ENCODE measurements at places on chromosomes 2 and 18.

DNA sequence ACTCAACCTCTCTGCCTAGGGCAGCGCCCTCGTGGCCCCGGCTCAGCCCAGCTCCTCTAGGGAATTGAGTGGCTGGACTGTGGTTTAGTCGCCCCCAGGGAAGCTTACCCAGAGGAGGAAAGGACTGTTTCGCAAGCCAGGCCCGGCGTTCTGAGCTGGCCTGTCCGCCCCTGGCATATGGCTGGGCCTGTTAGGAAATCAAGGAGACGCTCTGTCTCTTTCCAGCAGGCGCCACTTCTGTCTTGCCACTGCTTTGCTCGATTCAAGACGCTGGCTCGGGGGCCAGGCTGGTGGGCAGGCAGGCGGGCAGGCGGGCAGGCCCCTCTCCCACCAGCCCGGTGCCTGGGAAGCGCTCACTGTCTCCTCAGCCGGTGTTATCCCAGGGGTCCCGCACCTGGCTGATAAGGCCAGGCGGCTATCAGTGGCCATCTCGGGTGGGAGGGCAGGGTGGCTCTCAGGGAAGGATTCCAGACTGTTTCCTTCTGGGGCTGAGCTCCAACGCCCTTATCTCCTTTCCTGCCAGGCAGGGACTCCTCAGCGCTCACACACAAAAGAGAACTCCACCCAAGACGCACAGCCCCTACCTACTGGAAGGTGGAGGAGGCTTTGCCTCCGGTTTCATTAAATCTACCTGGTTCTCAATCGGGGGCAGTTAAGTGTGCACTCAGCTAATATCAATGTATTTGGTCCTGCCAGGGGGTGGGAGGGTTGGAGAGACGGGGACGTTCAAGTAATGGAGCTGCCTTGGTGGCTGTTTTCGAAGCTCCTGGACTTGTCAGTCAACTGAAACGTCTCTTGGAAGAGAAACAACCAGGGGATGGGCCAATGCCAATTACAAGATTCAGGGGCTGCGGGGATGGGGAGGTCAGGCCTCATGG is 109.1 kb downstream of the SMAD7 start:
- no peak for DNase-seq

DNA sequence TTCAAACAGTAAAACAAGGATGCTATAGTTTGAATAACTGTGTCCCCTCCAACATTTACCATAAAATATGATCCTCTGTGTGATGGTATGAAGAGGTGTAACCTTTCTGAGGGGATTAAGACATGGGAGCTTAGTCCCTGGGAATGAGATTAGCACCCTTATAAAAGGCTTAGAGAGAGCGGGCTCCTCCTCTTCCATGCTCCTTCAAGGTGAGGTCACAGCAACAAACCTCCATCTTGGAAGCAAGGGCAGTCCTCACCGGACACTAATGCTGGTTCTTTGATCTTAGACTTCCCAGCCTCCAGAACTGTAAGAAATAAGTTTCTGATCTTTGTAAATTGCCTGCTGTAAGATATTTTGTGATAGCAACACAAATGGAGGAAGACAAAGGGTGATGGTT is 700.3 kb downstream of the TMEM182 start:
- DNase-seq = no peak

GRCh38 chr2:28606986-28607441 is 111.2 kb downstream of the PLB1 start:
- DNase-seq = peak; percentile 77

- peak; percentile 41 for DNase-seq
Observed at GRCh38 chr2:12236136-12236844, 480.4 kb upstream of the TRIB2 start.

- DNase-seq = peak; percentile 78
Observed at GRCh38 chr18:2903006-2903405, 56.2 kb downstream of the EMILIN2 start.

- DNase-seq = no peak
Observed at GRCh38 chr2:233119123-233119522, 59.0 kb downstream of the INPP5D start.

DNA sequence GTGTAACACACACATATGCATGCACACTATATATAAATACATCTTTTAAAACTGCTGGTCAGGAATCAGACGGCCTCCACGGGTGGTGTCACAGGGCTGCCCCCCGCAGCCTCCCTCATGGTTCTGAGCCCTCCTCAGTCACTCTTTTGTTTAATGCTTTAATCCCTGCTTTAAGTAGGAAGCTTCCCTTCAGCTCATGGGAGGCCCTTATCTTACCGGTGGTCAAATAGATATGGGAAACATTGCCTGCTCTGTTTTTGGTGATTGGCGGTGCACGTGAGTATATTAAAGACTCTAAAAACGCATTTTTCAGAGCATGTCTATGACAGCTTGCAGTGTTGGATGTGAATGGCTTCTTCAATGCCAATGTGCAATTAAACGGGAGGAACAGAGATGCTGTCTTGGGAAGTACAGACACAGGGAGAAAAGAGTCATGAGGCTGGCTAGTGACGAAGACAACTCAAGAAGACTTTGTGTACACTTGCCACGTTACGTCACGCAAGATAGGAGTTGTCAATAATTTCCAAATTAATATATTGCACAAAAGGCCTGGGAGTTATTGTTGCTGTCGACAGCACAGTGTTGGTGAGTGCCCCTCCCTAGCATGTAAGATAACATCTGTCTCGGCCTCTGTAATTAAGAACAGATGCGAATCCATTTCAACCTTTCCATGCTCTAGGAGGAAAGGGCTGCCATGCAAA is 23.3 kb downstream of the GNLY start:
- peak; percentile 87 for DNase-seq

DNA sequence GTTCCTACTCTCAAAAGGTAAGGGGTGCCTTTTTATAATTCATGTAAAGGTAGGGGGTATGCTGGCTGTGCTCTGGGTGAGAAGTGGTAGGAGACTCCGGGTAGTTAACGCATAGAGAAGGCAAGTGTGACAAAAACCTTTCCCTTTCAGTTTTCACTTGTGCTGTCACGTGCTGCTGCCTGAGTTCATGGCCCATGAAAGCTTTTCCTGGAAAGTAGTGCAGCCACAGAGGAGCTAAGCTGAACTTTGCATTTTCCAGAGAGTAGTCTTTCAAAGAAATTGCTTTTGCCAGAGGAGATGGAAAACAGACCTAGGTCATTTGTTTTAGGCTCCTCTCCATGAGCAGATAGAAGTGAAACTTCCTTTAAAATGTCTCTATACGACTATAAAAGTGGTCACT is 44.7 kb downstream of the THSD7B start:
- no peak for DNase-seq

DNA sequence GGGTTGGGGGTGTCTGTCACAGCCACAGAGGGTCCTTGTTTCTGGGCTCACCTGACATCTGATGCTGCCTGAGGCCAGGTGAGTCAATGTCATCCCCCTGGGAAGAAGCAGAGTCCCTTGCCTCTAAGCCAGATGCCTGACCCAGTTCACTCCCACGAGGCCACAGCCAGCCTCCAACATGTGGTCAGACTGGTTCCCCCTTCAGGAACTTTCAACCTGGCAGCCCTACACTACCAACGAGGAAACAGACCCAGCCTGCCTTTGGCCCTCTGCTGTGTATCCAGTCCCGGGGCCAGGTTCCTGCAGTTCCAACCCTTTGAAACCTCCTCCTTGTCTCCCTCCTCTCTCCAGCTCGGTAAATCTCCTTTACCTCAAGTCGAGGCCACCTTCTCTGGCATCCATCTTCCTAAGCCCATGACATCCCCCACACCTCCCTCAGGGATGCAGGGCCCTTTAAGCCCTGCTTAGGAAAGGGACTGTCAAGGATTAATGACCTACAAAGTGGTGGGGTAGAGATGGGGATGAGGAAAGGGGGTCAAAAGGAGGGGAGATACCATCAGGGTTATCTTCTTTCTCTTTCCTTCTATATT is 49.2 kb upstream of the SMAD2 start:
- DNase-seq = no peak

DNA sequence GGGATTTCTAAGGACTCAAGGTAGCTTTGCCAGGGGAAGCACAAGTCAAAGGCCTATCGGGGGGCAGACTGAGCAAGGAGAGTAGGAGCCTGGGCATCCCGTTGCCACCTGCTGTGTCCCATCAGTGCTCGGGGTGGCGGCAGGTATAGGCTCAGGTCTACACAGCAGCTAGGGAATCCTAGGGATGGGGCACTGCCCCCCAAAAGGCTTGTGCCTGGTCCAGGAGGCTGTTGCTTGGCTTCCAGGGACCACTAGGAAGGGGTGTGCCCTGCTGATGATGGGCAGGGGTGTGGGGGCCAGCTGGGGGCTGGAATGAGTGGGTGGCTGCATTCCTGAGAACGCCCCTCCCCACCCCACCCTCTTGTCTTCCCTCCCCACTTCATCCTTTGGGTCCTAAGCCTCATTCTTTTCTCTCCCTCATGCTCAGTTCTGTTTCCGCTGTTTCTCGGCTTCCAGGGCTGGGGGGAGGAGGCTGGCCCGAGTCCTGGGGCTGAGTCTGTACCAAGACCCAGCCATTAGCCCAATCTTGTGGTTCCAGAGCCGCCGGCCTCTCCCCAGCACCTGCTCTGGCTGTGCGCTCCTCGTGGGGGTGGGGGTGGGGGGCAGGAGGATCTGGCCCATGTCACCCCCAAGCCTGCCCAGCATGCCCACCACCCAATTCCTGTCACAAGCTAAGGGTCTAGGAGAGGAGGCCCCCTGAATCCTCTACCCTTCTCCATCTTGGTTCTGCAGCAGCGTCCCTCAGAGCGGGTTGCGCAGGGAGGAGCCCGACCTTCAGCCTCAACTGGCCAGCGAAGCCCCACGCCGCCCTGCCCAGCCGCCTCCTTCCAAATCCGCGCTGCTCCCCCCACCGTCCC is 12.8 kb downstream of the SPEG start:
- DNase-seq = peak; percentile 36

GRCh38 chr18:47549021-47549540 is 297.6 kb upstream of the SKOR2 start:
- DNase-seq = no peak

GRCh38 chr18:23106575-23106974 is 28.7 kb upstream of the CABLES1 start:
- peak; percentile 96 for DNase-seq

GRCh38 chr18:4203568-4204437 is 251.3 kb downstream of the DLGAP1 start:
- peak; percentile 1 for DNase-seq

- no peak for DNase-seq
Observed at GRCh38 chr18:13379930-13380690, 161.6 kb downstream of the LDLRAD4 start.

DNA sequence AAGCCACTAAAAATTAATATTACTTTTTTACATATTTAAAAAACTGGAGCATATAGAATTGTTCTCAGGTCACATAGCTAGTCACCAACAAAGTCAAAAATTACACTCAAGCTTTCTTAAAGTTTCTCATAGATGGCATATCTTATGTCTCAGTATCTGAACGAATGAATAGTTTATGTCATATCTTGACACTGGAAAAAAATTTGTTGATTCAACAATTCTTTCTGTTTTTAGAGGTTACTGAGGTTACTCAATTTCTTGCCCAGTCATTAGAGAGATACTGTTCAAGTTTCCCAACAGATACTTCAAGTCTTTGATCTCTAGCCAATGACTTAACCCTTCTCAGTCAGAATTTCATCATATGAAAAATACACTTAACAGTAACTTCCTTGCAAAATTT is 113.1 kb upstream of the XIRP2 start:
- DNase-seq = no peak

DNA sequence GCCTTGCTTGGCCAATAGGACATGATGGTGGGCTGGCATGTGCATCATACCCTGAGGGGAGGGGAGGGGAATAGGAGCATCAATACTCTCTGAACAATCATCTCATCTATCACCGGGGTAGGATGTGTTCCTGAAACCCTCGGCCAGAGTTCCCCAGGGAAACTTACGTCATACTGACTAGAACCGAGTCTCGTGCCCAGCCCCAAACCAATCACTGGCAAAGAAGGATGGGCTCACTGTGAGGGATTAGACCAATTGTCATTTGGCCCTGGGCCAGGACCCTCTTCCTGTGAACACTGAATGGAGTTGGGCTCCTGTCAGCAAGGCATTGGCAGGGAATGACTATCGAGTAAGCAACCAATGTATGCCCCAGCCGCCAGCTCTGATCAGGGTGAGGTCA is 261.5 kb downstream of the MYCN start:
- no peak for DNase-seq

- no peak for DNase-seq
Observed at GRCh38 chr18:7908681-7909299, 341.7 kb downstream of the PTPRM start.

- DNase-seq = no peak
Observed at GRCh38 chr2:190678444-190679162, 29.7 kb downstream of the NAB1 start.

DNA sequence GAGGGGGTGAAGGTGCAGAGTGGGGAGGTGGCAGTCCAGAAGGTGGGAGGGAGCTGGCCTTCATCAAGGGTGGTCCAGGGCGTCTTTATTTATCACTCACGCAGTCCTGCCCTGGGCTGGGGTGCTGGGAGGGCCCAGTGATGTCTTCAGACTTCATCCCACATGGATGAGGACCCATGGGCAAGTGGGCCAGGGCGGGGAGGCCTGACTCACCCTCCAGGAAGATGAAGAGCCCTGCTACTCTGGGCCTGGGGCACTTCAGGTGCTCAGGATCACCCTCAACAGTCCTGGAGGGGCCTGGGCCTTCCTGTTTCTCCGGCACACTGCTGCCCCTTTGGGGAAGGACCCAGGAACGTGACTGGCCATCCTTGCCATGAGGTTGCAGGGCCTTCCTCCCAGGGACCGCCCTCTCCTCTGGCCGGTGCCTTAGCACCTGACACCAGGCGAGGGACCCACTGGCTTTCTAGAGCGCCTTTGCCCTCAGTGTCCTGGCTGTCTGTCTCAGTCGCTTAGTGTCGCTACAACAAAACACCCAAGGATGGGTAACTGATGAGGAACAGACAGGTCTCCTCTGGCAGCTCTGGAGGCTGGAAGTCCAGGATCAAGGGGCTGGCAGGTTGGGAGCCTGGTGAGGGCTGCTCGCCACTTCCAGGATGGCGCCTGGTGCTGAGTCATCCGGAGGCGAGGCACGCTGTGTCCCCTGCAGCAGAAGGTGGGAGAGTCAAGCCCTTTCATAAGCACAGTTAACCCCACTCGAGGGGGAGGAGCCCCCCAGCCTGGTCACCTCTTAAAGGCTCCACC is 57.8 kb upstream of the HS6ST1 start:
- no peak for DNase-seq

GRCh38 chr18:76503649-76504386 is 8.8 kb upstream of the ZNF516 start:
- no peak for DNase-seq

DNA sequence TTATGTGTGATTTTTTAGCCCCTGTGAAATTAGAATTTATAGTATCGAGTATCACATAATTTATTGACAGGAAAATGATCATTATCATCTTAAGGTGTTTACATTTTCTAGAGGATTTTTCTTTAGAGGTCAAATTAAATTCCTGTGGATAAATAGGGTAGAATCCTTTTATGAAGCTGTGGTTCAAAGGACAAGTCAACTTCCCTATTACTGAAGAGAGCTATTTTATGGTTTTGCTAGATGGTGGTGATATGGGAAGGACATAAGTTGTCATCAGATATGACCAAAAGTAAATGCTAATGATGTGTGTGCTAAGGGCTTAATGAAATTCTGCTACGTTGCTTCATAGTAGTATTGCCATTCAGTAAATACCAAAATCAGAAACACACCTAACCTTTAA is 80.1 kb downstream of the EML4 start:
- DNase-seq = no peak

All from fibroblast of upper back skin (primary cell).